ENCODE measurements at places on chromosomes 2 and 18. TPM values are rescaled to one million over a fixed set of nuclear protein-coding genes. Genes with fewer than 3 reads are reported as not detected.

NCKAP5 gene
- 0.49 TPM for total RNA-seq

CD8A gene
- total RNA-seq: not detected

ITM2C gene
- total RNA-seq: 156 TPM

SERPINB11 gene
- total RNA-seq: not detected

GAD1 gene
- total RNA-seq: 6.7 TPM

FBXO41 gene
- total RNA-seq: 1.1 TPM

TYMS gene
- total RNA-seq: 54.4 TPM

EVX2 gene
- not detected for total RNA-seq

MLPH gene
- total RNA-seq: 121 TPM

GPR17 gene
- 0.84 TPM for total RNA-seq

ASB18 gene
- not detected for total RNA-seq

CYS1 gene
- 2.2 TPM for total RNA-seq

NEU2 gene
- total RNA-seq: not detected

KRTCAP3 gene
- total RNA-seq: 0.48 TPM

RNF152 gene
- total RNA-seq: 7.0 TPM

ALK gene
- 0.12 TPM for total RNA-seq

GPD2 gene
- 103 TPM for total RNA-seq

ZNF514 gene
- 8.9 TPM for total RNA-seq

SPDYA gene
- 0.20 TPM for total RNA-seq

ZFP36L2 gene
- 9.1 TPM for total RNA-seq

Measured in RPMI7951 (cell line).